ENCODE measurements at places on chromosomes 5 and 9.

DNA sequence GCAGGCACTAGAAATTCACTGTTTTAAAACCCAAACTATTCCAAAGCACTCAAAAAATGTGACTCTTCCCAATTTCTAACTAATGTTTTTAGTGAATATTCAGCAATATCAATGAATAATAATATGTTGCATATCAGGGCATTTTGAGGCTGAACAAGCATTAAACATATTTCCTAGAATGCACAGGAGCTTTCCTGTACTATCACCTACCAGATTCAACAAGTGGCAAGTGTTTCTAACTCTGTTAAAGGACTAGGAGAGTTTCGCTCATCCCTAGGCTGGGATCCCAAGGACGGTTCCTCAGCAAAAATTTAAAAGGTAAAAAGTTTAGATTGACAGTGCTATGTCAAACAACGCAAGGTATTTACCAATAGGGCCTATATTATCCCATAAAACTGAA is 21.0 kb downstream of the GNE start:
- no peak for DNase-seq

- no peak for DNase-seq
Measured at GRCh38 chr5:178739452-178740180, 9.2 kb upstream of the ZNF354A start.

DNA sequence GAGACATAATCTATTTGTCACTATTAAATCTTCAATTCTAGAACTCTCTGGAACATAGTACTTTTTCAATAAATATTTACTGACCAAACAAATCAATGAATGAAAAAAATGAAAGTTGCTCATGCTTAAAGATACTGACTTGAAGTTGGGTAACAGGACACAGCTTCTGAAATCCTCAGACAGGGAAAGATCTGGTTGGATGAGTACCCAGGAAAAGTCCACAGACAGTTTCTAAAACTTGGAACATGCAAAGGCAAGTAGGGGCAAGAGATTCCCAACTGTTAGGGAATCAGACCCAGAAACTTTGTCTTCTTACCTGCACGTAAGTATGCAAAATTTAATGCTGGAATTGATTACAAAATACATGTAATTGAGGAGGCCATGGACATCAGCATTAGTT is 366.2 kb downstream of the ACTL7B start:
- DNase-seq = no peak

- DNase-seq = no peak
Measured at GRCh38 chr9:106916466-106917235, 53.7 kb downstream of the ZNF462 start.

GRCh38 chr9:94740145-94740840 is 13.8 kb downstream of the AOPEP start:
- no peak for DNase-seq

GRCh38 chr5:151661968-151662732 is 24.6 kb downstream of the SPARC start:
- DNase-seq = no peak

DNA sequence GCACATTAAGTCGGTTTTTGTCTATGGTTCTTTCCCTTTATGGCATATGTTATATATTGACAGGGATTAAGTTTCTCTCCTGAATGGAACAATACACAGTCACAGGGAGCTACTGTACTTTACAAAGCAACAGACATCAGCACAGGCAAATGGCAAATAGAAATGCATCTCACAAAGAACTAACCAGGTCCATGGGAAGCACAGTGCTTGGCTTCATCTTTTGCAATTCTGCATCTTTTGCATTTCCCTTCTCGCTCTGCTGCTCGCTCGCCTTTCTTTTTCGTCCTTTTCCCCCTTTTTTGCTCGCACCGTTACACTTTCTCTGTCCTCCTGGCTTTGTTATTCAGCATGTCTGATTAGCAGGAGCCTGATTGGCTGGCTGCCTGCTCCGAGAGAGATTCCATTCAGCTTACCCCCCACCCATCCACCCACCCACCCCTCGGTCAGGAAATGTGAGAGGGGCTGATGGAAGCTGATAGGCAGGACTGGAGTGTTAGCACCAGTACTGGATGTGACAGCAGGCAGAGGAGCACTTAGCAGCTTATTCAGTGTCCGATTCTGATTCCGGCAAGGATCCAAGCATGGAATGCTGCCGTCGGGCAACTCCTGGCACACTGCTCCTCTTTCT is at the start of gene ADAMTSL1:
Gene ADAMTSL1, plus strand, starts transcription at position 502 of the 628 bp plus-strand sequence. Its CDS starts 80 bp downstream, at position 582.
- peak; percentile 78 for DNase-seq

GRCh38 chr9:110125763-110126351 is 82.1 kb downstream of the C9orf152 start:
- no peak for DNase-seq

GRCh38 chr5:93078082-93079038 is 502.7 kb downstream of the NR2F1-AS1 start:
- DNase-seq = peak; percentile 90

DNA sequence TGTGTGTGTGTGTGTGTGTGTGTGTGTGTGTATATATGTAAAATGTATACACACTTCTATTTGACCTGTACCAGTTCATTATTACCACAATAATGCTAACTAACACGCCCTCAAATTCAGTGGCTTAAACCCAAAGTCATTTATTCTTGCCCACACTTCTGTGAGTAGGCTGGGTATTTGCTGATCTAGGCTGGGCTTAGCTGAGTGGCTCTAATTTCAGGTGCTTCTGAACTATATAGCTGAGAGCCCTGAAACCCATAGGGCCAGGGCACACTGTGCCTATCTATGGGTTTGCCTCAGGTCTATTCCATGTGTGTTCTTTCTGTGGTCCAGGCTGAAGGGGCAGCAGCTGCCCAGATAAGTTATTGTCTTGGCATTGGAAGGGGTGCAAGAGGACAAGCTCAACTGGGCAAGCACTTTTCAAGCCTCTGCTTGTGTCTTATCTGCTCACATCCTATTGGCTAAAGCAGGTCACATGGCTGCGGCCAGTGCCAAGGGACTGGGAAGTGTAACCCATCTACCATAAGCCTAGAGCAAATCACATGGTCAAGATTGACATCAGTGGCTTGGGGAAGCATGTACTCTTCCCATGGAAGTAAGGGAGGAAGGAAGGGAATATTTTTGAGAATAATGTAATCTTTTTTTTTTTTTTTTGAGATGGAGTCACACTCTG is 139.9 kb downstream of the PALM2AKAP2 start:
- no peak for DNase-seq

DNA sequence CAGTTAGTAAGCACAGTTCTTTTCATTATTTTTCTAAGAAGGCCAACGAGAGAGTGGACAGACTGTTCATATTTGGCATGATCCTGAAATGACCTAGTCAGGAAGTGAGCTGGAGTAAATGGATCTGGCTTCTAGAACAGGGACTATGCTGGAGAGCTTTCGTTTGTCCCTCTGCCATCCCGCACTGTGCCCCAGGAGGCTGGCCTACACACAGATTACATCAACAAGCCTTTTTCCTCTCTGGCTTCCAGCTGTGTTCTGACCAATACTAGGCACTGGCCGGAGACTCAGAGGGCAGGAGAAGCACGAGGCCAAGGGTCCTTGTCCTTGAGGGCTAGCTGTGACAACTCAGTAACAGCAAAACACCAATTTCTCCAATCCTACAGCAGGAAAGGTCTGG is 127.8 kb downstream of the MED27 start:
- DNase-seq = no peak

DNA sequence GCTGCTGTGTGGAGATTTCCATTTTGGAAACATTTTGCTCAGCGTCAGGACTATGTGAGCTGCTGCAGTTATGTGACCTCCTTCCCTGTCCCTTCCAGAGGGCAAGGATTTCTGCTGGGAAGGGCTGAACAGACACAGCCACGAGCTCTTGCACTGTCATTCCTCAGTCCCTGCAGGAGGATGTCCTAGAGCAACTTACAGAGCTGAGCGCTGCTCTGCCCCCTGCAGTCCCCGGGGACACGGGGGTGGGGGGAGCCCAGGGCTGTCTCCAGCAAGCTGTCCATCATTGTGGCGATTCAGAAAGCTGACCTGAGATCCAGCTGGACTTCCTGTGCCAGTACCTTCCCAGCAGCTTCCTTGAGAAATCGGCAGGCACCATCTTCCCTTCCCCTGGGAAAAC is 28.0 kb upstream of the MAP1B start:
- no peak for DNase-seq

DNA sequence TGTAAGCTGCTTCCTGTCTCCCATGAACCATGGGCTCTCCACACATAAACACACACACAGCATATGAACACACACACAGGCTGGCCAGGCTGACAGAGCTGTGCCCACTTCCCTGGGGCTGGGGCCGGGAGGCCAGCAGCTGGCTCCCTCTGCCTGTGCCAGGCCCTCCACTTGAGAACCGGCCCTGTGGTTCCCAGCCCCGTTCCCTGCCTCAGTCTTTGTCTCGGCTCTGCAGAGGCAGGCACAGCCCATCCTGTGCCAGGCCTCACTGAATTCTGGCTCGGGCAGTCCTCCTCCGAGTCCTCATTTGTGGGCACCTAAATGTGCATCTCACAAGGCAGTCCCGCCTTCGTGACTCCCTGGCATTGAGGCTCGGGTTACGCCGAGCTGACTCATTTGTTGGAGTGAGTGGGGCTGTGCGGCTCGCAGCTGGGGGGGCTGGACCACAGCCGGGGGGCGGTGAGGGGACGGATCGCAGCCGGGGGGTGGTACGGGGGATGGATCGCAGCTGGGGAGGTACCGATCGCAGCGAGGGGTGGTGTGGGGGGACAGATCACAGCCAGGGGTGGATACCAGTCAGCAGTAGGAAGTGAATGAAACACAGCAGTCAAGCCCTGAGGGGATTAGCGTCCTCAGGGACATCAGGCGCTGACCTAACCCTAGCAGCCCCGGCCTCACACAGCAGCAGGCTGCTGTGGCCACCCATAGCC is 72.3 kb downstream of the PSMB7 start:
- DNase-seq = peak; percentile 41

DNA sequence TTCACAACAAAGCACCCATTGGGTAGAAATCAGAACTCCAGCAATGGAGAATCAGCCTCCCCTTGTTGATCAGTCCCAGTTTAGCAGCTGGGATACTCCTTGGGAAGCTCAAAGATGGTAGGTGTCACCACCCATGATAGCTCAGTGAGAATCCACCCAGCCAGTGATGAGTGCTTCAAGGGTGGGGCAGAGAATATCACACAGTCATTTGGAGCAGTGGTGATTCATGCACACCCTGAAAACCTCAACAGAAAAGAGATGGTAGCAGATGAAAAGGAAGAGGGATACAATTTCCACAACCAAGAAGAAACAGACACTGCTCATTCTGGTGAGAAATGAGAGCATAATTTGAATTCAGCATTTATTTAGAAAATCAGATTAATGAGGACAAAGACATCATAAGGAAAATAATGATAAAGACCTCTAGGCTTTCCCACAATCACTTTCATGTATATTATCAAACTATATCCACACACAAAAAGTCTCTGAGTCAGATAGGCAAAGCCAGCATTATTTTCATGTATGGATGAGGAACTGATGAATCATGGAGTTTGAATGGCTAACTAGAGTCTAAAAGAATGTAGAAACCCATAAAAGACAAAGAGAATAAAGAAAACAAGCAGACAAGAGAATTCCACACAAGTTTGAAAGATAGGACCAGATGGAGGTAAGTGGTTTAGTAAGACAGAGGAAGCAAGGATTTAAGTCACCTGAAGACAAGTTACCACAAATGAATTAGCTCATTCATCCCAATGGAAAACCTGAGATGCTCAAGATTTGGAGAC is 82.9 kb downstream of the FEM1C start:
- no peak for DNase-seq

DNA sequence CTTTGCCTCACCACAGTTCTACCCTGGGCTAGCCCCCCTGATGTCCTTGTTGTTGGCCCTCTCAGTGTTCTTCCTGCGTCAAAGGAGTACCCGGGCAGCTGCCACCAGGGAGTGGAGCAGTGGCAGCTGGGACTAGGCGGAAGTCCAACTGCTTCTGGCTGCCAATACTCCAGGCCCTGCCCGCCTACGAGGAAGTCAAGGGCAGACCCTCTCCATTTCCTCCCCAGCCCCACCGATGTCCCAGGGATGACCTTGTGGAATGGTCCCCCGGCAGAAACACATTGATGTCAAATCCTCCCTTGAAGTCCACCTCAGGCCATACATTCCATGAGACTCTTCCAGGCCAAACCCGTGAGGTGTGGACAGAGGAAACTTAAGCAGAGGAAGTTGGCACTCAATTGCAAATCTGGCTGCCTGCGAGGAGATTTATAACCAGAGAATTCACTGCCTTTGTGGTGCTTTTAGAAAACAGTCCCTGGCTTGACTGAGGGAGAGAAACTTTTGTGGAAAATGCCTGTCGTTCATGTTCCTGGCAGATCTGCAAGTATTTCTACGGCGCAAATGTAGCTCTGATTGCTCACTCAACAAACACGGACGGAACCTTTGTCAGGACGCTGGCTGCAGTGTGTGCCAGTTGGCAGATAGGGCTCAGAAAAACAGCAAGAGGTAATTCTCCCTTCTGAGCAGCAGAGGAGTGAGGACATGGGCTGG is 339.7 kb downstream of the RAB3C start:
- peak; percentile 80 for DNase-seq

- no peak for DNase-seq
Measured at GRCh38 chr9:124860582-124861341, 995 bp downstream of the RPL35 start.

DNA sequence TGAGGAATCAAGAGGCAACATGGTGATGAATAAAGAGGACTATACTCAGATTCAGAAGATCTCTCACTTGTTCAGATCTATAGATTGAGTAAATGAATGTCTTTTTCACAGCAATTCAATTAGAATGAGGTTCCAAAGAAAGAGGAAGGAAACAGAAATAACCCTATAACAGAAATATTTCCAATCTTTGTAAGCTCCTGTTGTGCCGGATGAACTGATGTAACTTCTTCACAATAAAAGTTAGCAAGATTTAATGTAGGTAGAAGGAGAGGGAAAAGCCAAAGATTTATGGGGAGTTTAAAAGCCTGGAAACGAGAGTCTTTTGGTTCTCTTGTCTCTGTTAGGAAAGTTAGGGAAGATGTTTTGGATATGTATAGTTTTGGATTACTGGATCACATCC is 92.1 kb downstream of the PBX3 start:
- no peak for DNase-seq

GRCh38 chr5:81854915-81855314 is 104.0 kb upstream of the SSBP2 start:
- no peak for DNase-seq

GRCh38 chr9:129919841-129920240 is 84.6 kb downstream of the USP20 start:
- DNase-seq = no peak

DNA sequence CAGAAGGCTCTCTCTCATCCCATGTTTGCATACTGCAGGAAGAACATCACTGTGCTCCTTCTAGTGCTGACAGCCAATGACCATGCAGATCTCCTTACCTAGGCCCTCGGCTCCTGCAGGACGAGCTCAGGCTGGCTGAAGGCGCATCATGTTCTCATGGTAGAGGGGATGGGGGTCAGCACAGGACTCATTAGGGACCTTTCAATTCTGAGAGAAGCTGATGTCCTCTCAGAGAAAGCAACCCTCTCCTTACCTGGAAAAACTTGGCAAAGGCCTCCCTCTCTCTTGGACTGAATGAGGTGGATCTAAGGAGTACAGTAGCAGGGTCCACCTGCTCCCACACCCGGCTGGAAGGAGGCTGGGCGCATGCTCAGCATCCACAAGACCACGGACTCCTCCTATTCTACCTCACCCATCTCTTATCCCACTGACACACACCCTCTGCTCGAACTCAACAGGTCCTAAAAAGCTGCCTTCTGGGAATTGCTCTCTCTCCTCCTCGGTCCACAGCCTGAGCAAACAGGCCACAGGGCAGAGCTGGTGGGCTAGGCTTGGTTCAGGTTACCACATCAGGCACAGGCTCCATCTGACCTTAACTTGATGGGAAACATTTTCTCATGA is 2.9 kb downstream of the IPPK start:
- DNase-seq = no peak
